Hepatic stellate cell (primary cell): ENCODE measurements at places on chromosomes 2 and 18.

- DNase-seq = no peak
Observed at GRCh38 chr18:23265682-23266399, 130.6 kb downstream of the CABLES1 start.

DNA sequence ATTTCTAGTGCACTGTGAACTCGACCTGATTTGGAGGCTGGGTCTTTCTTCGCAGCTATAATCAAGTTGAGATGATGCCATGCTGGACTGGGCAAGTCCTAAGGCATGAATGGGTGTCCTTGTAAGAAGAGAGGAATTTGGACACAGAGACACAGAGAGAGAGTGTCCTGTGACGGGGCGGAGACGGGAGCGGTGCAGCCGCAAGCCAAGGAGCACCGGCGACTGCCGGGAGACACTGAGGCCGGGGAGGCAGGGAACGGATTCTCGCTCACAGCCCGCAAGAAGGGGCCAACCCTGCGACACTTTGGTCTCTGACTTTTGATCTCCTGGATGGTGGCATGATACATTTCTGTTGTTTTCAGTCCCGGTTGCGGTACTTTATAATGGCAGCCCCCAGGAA lies 22.4 kb upstream of the MBP start:
- DNase-seq = no peak

DNA sequence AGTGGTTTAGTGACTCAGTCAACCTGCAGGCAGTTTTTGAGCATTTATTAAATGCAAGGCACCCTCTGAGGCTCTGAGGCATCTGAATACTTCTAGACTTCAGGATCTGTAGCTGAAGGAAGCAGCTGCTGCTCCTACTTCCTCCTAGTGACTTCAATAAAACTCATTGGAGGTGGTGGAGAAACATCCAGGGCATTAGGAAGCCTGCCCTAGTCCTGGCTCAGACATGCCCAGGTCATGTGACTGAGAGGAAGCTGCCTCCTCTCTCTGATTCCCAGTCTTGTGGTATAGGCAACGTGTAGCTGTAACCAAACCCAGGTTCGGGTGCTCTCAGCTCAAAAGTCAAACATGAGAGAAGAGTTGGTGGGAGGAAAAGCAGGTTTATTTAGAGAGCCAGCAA lies 287.2 kb upstream of the GYPC start:
- no peak for DNase-seq

- DNase-seq = no peak
Observed at GRCh38 chr2:40266201-40266600, 185.7 kb downstream of the SLC8A1 start.

DNA sequence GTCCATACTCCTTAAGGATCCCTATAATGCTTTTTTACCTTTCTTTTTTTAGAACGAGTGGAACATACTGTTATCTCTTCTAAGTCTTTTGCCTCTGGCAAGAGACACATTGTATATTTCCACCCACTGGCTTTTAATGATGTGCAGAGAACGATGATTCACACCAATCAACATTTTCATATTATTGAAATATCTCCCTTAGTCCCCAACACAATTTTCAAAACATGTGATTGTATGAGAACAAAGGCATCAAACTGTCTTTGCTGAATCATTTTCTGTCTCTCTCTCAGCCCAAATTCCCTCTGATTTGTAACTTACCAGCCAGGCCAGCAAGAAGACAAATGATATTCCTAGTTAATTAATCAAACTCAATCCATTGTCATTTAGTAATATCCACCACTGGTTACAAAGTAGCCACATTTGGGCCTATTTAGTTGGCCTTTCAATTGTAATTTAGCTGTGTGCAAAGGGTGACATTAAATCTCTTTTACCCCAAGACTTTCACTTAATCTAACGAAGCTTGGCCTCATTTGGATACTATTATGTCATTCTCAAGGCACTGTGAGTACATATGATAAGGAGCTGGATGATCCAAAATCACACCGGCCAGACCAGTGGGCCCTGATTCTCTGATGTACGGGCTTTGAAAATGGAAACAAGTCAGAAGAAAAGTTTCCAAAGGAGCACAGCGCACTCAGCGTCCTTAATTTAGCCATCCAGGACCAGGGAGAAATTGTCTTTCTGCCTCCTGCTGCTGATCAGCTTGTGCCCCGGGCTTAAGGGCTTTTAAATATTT lies 185.1 kb downstream of the SCG2 start:
- no peak for DNase-seq

DNA sequence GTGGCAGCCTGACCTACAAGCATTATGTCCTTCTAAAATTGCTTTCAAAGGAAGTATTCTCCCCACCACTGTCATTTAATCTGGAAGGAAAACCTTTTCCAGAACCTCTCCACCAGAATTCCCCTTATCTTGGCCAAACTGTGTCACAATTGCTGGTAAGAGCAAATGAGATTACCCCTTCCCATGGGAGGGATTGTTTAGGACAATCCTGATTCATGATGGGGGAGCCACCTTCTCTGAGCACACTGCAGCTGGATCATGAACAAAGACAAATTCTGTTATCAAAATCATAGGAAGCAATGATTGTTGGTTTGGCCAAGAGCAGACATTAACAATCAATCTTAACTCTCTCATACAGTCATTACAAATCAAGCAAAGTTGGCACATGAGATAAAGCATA lies 18.1 kb upstream of the ATOH8 start:
- DNase-seq = no peak

- DNase-seq = peak; percentile 40
Observed at GRCh38 chr18:74597034-74597661, 522 bp upstream of the ZNF407 start.

DNA sequence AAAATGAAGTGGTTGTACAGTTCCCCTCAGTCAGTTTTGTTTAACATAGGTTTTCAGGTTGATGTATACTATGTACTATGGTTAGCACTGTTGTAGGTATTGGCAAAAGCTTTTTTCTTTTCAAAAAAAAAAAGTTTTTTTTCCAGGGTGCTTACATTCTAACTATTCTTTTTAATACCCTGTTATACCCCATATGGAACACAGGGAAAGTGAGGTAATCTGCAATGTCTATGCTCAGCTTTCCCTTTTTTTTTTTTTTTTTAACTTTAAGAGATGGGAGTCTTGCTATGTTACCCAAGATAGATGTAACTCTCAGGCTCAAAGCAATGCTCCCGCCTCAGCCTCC lies 590 bp upstream of the CCDC138 start:
- DNase-seq = no peak

DNA sequence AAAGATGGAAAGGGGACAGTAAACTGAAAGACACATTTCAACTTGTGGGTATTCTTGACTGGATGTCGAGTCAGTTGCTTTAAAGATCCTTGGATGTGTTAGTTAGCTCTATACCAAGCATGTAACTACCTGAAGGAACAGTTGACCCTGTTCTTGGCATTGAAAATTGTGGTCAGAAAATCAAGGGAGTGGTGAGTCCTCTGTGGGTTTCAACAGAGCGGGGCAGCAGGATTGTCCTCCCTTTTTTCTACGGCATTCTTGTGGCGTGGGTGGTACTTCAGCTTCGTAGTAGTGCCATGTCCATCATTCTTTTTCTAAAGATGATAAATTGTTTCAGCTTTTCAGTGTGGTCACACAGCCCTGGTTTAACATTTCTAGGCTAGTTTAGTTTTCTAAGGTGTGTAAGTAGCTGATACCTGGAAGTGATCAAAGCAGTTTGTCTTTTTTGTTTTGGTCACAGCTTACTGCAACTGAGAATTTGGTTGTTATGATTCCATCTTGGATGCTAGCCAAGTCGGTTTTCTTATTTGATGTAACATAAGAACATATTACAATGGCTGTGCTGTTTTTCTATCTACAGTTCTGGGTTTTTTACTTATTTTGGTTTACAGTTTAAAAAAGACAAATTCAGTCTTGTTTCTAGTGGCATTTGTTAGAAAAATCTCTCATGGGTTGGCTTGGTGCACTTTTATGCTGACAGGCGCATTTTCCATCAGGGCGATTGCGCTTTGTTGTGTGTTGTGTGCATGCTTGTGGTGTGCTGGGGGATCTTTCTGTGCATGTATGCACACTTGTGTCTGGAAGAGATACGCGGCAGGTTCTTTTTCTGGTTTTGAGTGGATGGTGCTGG lies 84.7 kb downstream of the ZNF407 start:
- no peak for DNase-seq

DNA sequence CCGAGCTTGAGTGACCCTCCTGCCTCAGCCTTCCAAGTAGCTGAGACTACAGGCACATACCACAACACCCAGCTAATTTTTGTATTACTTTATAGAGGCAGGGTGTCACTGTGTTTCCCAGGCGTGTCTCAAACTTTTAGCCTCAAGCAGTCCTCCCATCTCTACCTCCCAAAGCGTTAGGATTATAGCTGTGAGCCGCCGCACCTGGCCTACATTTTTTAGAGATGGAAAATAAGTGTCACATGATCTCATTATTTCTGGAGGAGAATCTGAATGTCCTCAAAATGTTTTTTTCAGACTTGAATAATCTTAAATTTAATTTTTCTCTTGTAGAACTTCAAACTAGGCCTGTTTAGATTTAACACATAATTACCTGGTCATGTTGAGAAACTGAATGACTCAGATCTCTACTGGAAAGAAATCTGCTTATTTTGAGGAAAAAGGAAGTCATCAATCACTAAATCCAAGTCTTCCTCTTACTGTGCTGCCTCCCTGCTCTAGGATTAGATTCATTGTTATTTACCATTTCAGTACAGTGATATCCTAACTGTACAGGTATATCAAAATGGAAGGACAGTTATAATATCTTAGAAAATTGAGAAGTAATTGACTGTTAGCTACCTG lies 92.4 kb downstream of the COX7A2L start:
- no peak for DNase-seq

- DNase-seq = no peak
Observed at GRCh38 chr18:78244779-78245178, 734.8 kb upstream of the SALL3 start.

- no peak for DNase-seq
Observed at GRCh38 chr18:80183273-80184050, 63.9 kb downstream of the PARD6G start.

- DNase-seq = peak; percentile 1
Observed at GRCh38 chr2:210899131-210899530, 342.7 kb downstream of the CPS1 start.

- DNase-seq = no peak
Observed at GRCh38 chr2:58137856-58138255, 91.2 kb downstream of the VRK2 start.

DNA sequence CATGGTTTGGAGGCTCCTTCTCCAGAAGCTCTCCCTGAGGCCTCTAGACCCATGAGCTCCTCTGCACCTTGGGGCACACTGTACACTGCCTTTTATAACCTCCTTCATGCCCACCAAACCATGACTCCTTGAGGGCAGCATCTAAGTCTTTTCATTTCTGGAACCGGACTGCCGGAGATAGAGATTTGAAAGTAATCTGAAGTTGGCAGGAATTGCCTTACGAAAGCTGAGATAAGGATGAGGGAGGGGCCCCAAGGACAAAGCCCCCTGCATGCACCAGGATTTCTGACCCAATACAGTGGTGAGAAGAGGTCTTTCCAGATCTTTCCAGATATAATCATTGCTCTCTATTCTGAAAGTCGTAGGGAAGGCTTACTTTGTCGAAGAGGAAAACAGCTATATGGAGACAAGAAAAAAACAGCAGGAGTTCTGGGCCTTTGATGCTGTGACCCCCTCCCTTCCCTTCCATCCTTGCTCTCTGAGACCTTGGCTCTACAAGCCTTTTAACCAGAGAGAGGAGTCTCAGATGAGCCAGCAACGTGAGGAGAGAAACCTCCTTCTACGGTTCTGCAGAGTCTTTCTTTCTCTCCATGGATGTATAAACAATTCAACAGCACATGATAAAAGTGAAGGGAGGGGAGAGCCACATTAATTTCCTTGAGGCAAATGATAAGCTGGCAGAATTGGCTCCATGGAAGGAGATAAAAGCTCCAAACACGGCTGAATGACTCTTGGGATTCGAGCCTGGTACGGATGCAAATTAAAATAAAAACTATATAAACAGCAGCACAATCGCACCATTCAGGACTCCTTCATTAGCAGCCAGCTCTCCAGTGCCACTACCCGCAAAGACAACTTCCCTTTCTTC lies 88.0 kb upstream of the RTN4 start:
- DNase-seq = no peak
